ENCODE measurements at places on chromosomes 7 and 10.
A peak's percentile ranks its signal among the peaks of the same experiment; 100 is the strongest.

DNA sequence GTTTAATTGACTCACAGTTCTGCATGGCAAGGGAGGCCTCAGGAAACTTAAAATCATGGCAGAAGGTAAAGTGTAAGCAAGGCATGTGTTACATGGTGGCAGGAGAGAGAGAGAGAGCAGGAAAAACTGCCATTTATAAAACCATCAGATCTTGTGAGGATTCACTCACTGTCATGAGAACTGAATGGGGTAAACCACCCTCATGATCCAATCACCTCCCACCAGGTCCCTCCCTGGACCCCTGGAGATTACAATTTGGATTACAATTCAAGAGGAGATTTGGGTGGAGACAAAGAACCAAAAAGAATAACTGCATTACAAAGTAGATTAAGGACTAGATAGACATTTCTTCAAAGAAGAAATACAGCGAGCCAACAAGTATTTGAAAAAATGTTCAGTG lies 324.1 kb downstream of the THSD7A start:
- no peak for DNase-seq

- DNase-seq, result no peak
Measured at GRCh38 chr10:105239311-105240219, 598.5 kb downstream of the SORCS3 start.

DNA sequence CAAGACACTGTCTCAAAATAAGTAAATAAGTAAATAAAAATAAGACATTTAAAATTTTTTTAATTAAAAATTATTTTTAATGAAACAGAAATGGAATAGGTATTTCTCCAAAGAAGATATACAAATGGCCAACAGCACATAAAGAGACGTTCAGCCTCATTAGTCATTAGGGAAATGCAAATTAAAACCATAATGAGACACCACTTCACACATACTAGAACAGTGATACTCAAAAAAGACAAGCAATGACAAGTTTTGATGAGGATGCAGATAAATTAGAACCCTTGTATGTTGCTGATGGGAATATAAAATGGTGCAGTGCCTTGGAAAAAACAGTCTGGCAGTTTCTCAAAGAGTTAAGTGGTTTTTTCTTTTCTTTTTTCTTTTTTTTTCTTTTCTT lies 26.5 kb upstream of the C10orf67 start:
- no peak for DNase-seq

- DNase-seq, result no peak
Measured at GRCh38 chr10:79938728-79939406, 10.0 kb downstream of the SFTPD start.

- no peak for DNase-seq
Measured at GRCh38 chr7:22320416-22320815, 36.5 kb downstream of the RAPGEF5 start.

GRCh38 chr7:74025146-74025545 lies 2.8 kb upstream of the ELN start:
- DNase-seq, result no peak

DNA sequence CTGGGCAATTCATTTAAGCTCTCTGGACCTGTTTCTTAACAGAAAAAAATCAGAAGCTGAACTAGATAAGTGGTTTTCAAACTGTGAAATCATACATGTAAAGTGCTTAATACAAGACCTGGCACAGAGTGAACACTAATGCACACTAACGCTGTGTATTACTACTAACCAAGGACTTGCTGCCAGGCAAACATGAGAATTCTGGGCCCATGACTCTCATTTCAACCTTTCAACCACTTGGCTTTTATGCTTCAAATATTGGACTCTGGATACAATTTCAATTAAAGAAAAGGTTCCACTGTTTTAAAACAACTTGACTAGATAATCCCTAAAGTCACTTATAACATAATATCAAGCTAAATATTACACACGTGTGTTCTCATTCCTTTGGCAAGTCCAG lies 73.4 kb downstream of the SRPK2 start:
- DNase-seq, result no peak

GRCh38 chr10:83908506-83908905 lies 230.8 kb upstream of the GHITM start:
- no peak for DNase-seq

DNA sequence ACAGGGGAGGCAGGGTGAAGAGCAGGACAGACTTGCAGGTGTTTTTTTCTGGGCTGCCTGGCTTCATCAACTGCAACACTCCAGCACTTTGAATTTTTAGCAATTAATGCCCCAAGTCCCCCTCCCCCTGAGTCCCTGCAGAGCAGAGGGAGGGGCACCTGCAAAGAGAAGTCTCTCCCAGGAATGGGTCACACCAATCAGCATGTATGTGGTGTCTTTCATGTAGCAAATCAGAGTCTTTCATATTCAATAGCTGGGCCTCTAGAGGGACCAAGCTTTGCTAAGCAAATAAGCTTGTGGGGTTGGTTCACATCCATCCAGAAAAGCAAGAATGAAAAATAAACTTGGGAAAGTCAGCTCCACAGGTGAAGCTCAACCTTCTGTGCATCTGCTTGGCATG lies 90.7 kb downstream of the PARP12 start:
- no peak for DNase-seq

GRCh38 chr10:77479586-77479985 lies 158.0 kb downstream of the KCNMA1 start:
- no peak for DNase-seq

- DNase-seq, result no peak
Measured at GRCh38 chr7:155813125-155813524, 862 bp upstream of the SHH start.

DNA sequence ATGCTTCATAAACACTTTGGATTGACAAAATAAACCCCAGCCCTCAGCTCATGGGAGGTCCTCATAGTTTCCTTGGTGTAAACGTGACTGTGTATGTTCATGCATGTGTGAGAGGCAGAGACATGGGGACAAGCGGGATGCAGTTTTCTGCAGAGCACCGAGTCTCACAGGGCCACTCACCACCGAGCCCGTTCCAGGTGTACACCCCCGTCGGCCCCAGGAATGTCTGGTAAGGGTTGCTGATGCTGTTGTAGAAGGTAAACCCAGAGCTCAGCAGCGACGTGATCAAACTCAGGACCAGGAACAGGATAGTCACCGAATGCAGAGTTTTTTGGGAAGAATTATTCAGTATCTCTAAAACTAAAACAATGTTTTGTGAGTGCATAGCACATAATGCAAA lies 9.2 kb downstream of the CLRN3 start:
- no peak for DNase-seq

DNA sequence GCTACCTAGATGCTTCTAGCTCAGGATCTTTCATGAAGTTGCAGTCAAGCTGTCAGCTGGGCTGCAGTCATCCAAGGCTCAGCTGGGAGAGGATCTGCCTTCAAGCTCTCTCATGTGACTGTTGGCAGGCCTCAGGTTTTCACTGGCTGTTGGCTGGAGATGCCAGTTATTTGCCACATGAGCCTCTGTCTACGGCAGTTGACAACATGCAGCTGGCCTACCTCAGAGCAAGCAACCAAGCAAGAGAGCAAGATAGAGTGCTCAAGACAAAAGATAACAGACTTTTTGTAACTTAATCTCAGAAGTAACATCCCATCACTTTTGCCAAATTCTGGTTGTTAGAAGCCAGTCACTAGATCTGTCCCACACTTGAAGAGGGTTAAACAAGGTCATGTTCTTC lies 125.8 kb downstream of the TPST1 start:
- no peak for DNase-seq

- no peak for DNase-seq
Measured at GRCh38 chr7:153413540-153414287, 638.5 kb upstream of the DPP6 start.

GRCh38 chr7:114426824-114427223 lies 12.2 kb downstream of the FOXP2 start:
- DNase-seq, result no peak

- DNase-seq, result peak; percentile 57
Measured at GRCh38 chr7:27172823-27173510, 1.2 kb downstream of the HOXA10 start.

GRCh38 chr7:33261585-33261984 lies 132.2 kb downstream of the BBS9 start:
- no peak for DNase-seq

DNA sequence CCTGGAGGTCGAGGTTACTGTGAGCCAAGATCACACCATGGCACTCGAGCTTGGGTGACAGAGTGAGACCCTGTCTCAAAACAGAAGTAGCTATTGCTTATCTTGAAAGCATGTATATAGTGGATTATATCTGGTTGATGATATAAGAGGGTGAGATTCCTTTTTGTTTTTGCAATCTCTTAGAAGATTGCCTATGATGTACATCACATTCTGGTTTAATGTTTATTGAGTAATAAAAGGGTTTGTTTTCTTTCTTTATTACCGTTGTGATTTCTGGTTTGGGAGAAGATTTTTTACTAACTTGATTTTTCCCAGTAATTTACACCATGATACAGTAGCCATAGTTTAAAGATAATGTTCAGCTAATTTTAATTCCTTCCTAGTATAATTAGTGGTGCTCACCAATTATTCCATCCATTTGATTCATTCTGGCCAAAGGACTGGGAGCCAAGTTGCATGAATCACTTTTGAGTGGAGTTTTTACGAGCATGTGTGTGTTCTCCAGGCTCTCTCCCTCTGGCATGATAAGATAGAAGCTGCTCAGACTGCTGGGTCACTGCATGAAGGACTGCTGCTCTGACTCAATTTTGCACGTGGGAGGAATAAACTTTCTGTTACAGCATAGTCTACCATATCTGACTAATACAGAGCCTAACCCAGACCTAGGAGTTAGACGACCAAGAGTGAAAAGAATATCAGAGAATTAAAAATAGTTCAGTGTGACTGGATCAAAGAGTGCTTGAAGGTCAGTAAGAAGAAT lies 13.5 kb upstream of the TSPAN13 start:
- no peak for DNase-seq

GRCh38 chr10:111599943-111600342 lies 523.1 kb downstream of the ADRA2A start:
- DNase-seq, result no peak

- DNase-seq, result no peak
Measured at GRCh38 chr7:125425506-125425905, 495.9 kb upstream of the POT1 start.

DNA sequence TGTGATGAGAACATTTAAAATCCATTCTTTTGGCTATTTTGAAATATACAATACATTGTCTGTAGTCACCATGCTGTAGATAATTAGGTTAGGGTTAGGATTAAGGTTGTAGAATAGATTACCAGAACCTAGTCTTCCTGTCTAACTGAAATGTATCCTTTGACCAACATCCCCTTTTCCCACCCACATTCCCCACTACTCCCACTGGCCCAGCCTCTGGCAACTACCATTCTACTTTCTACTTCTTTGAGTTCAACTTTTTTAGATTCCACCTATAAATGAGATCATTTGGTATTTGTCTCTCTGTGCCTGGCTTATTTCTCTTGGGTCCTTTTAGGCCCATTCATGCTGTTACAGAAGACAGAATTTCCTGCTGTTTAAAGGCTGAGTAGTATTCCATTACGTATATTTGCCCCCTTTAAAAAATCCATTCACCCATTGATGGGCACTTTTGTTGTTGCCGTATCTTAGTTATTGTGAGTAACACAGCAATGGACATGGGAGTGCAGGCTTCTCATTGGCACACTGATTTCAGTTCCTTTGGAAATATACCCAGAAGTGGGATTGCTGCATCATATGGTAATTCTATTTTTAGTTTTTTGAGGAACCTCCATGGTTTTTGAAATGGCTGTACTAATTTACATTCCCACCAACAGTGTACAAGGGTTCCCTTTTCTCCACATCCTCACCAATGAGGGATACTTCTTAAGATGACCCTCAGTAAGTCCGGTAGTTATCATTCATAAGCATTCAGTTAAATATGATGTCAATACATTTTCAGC lies 104.0 kb downstream of the RALA start:
- DNase-seq, result no peak

GRCh38 chr10:96271016-96271815 lies at the start of gene BLNK:
BLNK (minus strand) TSS chr10:96271569; CDS start chr10:96271398, 171 bp downstream.
- DNase-seq, result no peak

Measured in activated T-cell treated with anti-CD3 and anti-CD28 coated beads, Interleukin-2, amount 50 U/mL, for 24 hours (primary cell).